ENCODE measurements at places on chromosomes 16 and 17.

DNA sequence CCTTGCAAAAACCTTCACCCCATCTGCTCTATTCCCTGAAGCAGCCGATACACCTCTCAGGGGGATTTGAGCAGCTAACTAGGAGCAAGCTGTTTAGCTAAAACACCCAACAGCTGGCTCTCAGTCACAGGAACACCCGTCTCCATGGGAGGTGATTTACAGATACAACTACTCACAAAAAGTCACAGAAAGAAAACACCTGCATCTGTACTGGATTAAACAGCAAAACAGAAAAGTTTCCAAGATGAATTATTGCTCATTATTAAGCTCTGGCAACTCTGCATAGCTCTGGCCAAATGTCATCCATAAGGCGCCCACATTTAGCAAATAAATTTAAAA is 22.3 kb downstream of the GJC1 start:
- DNase-seq = no peak

DNA sequence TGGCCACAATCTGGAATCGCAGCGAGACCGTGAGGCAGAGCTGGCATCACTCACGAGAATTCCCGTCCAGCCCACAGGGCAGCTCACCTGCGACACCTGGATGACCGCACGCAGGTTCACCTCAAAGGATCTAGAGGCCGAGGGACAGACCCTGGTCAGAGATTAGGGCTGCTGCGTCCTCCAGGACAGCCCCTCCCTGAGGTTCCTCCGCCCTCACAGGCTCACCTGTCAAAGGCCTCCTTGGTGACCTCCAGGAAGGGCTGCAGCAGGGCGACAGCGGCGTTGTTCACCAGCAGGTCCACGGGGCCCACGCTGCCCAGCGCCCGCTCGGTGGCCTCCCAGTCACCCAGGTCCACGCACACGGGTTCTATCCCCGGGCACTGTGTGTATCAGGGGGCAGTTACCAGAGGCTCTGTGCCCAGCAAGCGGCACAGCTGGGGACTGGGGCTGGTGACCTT is 834 bp downstream of the DCXR start:
- no peak for DNase-seq

DNA sequence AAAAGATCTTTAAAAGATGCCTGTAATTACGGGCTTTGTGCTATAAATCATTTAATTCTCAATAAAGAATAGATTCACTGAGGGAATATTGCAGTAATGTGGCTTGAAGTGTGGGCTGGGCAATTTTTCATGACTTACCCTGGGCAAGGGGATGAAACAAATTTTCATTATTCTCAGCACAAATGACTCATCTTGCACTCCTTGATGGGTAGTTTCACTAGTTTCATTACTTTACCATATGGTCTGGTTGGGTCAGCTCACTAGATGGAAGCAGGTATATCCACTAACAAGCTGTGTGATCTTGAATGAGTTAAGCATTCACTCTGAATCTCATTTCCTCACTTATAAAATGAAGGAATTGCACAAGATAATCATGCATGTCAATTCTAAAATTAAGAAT is 234.3 kb downstream of the ABCC12 start:
- no peak for DNase-seq

DNA sequence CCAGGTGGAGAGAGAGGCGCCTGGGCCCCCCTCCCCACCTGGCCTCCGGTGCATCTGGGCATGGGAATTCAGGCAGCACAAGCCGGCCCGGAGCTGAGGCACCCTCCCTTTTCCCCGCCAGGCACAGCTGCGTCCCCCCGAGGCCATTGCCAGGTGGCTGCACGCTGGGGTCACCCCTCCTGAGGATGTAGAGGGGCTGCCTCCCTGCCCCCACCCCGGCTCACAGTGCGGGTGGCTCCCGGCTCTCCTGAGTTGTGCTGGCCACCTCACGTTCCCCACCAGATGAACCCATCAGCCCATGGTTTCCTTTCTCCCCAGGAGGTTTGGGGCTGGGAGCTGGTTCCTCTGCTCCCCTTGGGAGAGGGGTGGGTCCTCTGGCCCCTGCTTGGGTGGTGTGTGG is 12.6 kb downstream of the CACNA1H start:
- no peak for DNase-seq
